HS-27A (cell line): ENCODE measurements at places on chromosomes 2 and 18.

- no peak for DNase-seq
Measured at GRCh38 chr2:3712424-3712823, 9.0 kb downstream of the DCDC2C start.

DNA sequence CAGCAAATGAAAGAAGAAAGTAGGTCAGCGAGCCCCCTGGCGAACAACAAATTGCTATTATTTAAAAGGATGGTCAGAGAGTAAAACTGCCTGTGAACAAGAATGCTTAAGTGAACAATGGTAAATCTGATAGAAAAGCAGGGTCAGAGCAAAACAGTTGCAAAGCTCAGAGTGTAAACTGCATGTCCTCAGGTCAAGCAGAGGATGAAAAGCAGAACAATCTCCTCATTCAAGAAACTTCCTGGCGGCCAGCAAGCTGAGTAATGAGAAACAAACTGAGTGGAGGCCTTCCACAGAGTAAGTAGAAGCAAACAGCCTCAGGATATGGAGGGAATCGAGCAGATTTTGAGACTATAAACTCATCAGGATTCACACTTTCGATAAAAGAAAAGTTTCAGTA lies 117.9 kb downstream of the PPP1R1C start:
- no peak for DNase-seq

GRCh38 chr2:8087480-8087840 lies 594.4 kb upstream of the ID2 start:
- DNase-seq: no peak

GRCh38 chr2:192327576-192327975 lies 132.8 kb upstream of the TMEFF2 start:
- no peak for DNase-seq
